ENCODE measurements at places on chromosomes 12 and 14.

DNA sequence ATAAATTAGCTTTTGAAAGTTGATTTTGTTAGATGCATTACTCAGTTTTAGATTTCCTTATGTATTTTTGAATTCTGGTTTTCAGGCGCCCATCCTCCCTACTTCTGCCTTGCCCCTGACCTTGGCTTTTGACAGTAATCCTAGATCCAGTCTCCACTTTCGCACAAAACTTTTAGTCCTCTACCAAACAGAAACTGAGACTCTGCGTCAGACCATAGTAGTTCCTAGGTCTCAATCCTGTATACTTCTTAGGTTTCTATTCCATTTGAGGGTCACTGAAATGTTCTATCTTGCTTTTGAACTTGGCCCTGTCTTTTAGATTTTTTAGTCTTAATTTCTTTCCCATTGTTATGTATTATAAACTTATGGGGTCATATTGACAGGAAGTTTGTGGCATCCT is 307.9 kb upstream of the GARIN6 start:
- DNase-seq = no peak

GRCh38 chr12:17793854-17794253 is 296.1 kb downstream of the RERGL start:
- no peak for DNase-seq

DNA sequence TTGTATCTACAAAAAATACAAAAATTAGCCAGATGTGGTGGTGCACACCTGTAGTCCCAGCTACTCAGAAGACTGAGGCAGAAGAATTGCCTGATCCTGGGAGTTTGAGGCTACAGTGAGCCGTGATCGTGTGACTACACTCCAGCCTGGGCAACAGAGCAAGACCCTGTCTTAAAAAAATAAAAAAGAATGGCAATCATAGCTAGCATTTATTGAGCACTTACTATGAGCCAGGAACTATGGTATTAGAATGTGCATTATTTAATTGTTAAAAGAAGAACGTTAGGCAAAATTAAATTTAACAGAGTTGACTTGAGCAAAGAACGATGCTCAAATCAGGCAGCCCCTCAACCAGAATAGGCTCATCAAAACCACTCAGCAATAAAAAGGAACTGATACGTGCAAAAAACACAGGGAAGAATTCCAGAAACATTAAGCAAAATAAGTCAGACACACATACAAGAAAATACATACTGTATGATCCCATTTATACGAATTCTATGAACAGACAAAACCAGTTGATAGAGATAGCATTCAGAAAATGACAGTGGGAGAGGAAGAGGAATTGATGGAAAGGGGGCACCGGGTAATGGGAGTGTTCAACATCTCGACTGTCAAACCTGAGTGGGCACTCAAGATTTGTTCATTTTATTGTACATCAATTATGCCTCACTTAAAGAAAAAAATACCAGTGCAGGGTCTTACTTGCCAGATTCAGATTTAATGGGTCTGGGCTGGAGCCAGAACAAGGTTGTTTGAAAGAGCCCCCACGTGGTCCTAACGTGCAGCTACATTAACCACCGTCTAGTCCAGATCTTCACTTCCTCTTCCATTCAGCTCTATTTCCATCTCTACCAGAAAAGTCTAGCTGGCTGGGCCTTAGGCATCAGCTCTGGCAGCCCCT is 8.0 kb downstream of the SCNN1A start:
- no peak for DNase-seq

DNA sequence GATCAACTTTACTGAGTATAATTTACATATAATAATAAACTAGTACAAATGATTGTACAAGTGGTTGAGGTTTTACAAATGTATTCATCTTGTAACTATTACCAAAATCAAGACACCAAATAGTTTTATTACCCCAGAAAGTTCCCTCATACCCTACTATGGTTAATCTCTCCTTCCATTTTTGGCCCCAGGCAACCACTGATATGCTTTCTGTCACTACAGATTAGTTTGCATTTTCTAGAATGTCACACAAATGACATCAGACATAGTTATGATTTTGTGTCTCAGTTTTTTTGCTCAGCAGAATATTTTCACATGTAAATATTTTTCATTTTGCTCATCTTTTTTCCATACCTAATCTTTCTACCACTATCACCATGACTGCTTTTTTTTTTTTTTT is 49.1 kb downstream of the TMX1 start:
- DNase-seq = no peak

- no peak for DNase-seq
These were observed 132.7 kb downstream of the SLC41A2 start for GRCh38 chr12:104825408-104825807.

DNA sequence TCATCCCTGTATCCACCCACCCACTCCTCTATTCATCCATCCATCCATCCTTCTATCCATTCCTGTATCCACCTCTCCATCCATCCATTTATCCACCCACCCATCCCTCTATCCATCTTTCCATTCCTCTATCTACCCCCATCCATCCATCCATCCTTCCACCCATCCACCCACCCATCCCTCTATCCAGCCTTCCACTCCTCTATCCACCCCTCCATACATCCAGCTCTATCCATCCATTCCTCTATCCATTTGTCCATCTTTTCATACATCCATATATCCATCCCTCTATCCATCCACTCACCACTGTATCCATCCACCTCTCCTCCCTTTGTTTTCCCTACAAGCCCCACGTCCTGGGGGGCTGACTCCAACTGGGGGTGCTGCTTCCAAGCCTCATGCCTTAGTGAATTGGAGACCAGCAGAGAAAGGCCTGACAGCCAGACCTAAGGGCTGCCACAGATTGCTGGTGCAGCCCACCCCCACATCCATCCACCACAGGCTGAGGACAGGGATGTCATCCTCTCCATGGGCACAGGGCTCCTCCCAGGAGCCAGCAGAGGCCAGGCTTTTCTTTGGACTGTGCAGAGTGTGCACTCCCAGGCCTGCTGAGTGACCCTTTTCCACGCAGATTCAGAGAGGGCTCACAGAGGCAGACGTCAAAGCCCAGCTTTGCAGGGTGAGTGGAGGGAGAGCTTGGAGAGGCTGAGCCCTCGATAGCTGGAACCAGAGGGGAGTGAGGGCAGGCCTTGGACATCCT is 18.9 kb upstream of the GPR132 start:
- no peak for DNase-seq

DNA sequence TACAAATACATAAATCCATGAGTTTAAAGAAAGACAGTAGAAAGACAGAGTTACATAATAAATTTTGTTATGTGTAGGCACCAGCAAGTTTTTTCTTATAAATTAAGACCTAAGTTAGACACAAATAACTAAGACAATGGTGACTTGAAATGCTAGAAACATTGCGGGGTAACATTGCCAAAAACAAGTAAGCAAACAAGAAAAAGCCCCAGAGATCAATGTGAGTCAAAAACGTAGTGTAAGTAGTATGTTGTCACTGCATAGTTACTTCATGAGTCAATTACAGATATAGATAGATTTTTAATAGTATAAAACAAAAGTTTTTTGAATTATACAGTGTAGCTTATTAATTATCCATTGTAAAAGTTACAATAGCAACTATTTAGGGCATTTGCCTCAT is 83.4 kb downstream of the CNTN1 start:
- DNase-seq = no peak

DNA sequence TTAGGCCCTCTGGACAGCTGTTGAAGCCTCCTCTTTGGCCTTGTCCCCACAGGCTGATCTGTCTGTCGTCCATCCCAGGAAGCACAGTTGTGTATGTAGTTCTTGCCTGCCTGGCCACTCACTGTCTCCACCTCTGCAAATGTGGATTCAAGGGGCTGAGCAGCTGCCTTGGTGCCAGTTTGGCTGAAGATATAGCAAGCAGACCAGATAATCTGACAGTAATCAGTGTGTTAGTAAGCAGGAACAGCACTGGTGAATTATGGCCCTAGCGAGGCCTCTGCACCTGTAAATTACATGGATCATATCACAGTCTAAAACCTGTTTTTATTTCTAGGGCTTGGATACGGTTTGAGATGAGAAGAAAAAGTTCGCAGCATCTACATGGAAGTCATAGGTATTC is 282.5 kb upstream of the NOS1 start:
- DNase-seq = no peak

DNA sequence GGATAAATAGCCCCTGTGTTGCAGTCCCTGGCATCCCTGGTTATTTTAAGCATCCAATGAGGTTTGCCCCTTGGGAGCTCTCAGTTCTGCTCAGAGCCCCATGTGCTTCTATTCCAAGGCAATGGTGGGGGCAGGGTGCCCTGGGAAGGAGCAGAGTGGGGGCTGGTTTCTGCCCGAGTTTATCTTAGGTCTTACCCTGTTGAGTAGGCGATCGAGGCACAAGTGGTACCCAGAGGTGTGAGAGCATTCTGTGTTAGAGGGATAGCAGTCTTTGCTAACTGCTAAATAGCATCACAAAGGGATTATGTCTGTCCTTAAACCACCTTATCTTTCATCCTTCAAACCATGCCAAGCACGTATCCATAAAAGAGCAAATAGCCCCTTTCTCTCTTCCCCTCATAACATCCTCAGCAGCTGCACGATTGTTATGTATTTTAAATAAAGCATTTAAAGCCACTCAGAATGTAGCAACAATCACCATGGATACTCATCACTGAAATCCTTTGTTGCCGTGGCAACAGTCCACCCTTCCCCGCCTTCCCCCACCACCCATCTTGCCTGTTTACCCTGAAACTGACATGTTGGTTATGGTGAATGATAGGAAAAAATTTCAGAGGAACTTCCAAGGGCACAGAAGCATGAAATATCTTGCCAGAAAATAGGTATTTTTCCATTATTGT is 139.3 kb downstream of the PTPN11 start:
- DNase-seq = no peak

GRCh38 chr12:10554228-10554755 is 48.6 kb downstream of the EIF2S3B start:
- no peak for DNase-seq

DNA sequence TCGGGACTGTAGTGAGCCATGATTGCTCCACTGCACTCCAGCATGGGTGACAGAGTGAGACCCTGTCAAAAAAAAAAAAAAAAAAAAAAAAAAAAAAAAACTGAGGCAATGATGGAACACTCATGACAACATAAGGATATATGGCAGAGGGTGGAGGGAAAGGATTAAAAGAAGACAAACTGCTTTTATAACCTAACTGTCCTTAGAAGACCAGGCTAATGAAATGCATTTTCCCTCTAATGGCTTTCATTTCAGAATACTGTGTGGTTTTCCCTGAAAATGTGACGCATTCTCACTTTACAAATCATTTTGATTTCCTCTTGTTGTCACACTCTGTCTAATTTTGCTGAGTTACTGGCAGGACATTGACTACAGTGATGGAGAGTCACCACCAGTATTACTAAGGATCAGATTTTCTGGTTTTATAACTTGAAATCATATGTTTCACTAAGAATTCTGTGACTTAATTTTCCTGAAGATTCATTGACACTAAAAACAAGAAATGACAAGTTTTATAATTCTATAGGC is 137.6 kb upstream of the SSTR1 start:
- DNase-seq = no peak

DNA sequence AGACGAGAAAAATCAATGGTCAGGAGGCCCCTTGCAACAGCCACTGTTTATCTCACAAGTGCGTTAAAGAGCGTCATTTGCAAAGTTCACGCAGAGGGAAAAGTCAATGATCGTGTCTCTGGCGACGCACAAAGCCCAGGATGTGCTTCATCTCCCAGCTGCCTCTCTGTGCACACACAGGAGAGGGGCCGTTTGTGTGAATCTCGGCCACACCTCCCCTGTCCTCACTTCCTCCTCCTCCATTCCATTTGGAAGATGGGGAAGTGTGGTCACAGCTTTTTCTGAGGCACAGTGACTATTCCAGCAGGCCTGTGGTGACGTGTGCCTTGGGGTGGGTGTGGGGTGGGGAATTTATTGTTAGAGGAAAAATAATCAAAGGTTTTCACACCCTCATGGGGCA is 90.4 kb downstream of the RBM19 start:
- no peak for DNase-seq

DNA sequence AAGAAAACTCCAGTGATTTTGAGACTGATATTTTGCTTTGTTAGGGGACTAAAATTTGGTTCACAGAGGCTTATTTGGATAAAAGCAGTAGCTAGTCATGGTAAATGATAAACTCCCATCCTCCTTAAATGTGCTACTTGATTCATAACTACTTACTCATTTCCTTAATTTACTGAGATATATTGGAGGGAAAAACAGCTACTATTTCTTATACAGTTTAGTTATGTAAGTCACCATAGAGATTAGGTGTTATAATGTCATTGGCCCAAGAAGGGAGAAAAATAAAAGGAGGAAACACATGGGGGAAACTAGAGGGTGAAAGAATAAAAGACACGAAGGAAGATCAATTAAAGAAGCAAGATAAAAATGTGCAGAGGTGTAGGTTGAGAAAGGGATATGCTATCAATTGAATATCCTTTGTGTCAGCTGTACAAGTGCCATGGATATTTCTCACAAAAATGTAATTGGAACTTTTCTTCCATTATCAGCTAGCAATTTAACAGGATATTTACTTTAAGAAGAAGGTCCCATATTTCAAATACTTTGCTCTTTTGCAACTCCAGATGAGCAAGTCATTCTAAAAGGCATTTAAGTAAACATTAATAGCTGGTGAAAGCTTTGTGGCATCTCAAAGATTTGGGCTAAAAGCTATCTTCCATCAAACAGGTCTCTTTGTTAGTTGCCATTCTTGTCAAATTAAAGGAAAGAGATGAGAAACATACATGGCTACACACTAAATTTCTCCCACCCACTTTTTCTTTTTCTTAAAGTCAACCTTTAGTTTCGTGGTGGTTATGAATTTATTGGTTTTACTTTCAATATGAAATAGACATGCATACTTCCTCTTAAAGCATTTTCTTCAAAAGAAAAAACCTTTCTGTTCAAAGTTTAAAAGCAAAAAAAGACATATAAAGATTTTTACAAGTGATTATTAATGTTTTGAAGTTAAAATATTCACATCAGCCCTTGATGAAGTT is 439.5 kb downstream of the CCER1 start:
- no peak for DNase-seq

DNA sequence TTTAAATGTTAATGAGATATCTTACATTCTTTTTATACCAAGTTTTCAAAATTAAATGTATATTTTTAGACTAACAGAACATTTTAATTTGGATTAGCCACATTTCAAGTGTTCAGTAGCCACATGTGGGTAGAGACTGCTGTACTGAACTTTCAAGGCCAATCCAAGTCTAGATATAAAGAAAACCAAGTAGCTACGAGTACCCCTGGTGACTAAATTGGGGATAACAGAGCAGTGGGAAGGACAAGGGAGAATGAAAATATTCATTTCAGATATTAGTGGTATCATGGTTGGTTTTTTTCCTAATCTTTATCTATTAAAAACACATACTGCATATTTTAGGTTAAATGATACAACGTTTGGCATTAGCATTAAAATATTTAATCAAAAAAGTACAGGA is 69.4 kb upstream of the RHOJ start:
- no peak for DNase-seq

- DNase-seq = peak; percentile 54
These were observed 12.9 kb upstream of the NEMF start for GRCh38 chr14:49865431-49865859.

DNA sequence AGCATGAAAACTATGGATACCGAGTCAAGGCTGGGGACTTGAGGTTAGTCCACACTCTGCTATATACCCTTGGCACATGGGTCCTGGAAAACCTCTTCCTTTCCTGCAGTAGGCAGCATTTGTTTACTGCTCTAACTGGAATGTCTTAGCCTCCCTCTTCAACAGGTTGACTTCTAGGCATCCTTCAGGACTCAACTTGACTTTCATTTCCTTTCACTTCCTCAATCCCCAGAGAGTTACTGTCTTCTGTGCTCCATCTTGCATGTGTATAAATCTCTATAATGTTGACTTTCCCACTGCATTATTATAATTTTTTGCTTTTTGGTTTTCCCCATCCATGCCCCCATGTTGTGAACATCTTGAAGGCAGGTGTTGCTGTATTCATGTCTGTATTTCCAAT is 107.9 kb downstream of the VRK1 start:
- no peak for DNase-seq

Data from NCI-H187 (cell line).